ENCODE measurements at places on chromosomes 2 and 18. TPM values are rescaled to one million over a fixed set of nuclear protein-coding genes. Genes with fewer than 3 reads are reported as not detected.
A peak's percentile ranks its signal among the peaks of the same experiment; 100 is the strongest.

- DNase-seq: no peak
Measured at GRCh38 chr2:39300044-39300978, 56.5 kb upstream of the CDKL4 start.

DNA sequence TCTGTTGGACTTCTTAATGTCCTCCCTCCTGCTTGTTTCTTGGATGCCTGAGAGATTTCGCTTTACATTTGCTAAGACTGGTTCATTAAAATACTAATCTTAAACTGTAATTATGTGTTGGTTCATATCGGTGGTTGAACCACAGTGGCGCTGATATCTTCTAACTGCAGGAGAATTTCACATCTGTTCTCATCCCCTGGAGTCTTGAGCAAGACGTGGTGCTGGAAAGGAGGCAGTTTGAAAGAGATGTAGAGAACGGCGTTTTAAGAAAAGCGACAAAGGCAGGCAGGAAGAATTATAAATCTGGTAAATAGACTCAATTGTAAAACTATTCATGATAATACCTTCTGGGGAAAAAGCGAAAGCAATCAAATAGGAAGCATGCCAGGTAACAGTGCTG, 79.5 kb downstream of the NXPH2 start:
- no peak for DNase-seq

The FRZB gene
- total RNA-seq: 1.7 TPM

DNA sequence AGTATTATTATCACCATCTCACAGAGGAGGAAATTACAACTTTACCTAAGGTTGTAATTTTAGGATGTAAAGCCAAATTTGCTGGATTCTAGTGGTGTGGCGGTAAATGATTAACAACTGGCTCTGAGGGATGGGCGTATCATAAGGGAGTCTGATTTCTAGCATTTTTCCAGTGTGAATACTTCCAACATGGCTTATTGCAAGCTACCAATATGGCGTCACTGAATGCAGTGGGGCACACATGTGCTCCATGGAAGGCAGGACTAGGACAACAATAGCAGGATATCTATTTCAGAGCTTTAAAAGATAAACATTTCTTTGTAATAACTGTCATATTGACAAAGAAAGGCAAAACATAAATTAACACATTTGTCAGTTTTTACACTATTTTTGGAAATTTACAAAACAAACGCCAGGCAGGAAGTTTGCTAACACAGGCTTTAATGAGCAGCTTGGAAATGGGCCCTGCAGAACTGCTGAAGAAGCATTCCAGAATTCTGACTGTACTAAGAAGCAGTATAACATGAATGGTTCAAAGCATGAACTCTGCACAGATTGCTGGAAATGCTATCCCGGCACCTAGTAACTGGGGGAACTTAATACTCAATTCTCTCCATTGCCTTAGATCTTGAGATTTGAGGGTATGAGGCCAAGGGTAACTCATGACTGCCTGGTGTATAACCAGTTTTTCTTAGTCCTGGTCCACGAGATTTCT, 439.3 kb upstream of the MAP2 start:
- DNase-seq: no peak

DNA sequence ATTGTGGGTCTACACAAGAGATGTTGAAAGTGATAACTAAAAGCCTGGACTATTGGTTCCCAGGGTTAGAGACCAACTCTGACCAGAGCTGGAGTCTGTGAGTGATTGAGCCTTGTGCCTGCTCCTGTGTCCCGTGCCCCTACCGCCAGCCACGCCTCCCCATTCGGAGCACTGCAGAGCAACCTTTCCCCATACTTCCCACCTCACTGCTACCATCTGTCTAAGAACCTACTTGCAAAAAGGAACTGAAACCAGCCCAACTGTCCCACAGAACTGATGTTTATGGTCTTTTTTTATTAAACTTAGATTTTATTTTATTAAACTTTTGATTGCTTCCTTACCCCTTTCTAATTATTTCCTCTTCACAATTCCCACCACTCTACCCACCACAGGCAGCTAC, 300.3 kb upstream of the MGAT5 start:
- no peak for DNase-seq

- DNase-seq: no peak
Measured at GRCh38 chr2:226835420-226835795, 446 bp upstream of the RHBDD1 start.

The ANKRD30B gene
- 1.6 TPM for total RNA-seq

The HES6 gene
- total RNA-seq: 289 TPM

The FLACC1 gene
- total RNA-seq: 1.8 TPM

- no peak for DNase-seq
Measured at GRCh38 chr2:3596901-3597417, 2.0 kb downstream of the COLEC11 start.

The FBXO41 gene
- 2.6 TPM for total RNA-seq

The TSGA10 gene
- total RNA-seq: 5.9 TPM

The GAL3ST2 gene
- 0.47 TPM for total RNA-seq

DNA sequence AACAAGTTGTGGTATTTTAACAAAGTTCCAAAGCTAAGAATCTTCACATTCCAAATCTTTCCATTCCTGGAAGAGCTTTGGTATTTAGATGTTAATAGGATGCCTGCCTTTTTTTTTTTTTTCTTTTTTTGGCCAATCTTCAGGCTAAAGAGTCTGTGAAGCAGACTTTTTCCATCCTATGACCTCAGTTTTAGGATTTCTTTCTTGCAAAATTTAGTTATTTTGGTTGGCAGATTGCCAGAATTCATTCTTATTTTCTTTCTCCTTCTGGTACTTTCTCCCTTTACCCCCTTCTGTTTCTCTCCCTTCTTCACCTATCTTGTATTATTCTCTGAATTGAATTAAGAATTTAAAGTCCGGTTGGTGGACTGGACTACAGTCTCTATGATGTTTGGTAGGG, 217.8 kb upstream of the REV1 start:
- no peak for DNase-seq

DNA sequence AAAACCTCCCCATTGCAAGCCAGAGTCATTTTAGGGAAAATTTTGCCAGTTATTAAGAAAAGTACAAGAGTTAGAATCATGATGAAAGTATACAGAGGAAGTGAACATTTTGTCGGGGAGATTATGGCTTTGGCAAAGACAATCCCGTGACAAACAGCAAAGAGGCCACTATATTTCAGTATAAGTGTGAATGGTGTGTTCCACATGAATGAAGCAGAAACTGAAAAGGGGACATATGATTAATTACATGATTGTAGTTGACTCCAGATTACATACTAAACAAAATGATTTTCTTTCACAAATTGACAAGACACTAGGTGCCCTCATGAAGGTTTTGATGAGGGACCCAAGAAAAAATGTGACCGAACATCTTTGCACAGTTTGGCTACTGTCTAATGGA, 42.0 kb downstream of the SP140 start:
- no peak for DNase-seq

The TMEFF2 gene
- total RNA-seq: 6.5 TPM

The GCG gene
- total RNA-seq: not detected

The GPN1 gene
- total RNA-seq: 29.0 TPM

DNA sequence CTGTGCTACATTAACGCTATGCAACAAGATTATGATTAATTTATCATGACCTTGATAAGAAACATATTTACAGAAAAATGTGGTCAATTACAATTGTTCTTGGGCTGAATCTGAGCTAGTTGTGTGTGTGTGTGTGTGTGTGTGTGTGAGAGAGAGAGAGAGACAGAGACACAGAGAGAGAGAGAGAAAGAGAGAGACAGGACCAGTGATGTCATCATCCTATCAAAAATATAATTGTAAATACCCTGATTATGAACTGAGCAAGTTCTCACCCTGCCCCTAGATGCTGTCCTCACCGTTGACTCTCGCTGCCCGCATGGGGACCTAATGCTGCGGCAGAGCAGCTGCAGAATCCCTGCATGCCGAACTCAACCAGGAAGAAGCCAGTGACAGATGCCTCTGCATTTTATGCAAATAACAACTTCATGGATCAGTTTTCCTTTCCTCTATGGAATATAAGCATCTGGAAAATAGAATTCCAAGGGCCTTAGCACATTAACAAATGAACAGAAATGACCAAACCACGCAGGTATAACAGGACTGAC, 512.5 kb downstream of the PLCL1 start:
- DNase-seq: peak; percentile 14

DNA sequence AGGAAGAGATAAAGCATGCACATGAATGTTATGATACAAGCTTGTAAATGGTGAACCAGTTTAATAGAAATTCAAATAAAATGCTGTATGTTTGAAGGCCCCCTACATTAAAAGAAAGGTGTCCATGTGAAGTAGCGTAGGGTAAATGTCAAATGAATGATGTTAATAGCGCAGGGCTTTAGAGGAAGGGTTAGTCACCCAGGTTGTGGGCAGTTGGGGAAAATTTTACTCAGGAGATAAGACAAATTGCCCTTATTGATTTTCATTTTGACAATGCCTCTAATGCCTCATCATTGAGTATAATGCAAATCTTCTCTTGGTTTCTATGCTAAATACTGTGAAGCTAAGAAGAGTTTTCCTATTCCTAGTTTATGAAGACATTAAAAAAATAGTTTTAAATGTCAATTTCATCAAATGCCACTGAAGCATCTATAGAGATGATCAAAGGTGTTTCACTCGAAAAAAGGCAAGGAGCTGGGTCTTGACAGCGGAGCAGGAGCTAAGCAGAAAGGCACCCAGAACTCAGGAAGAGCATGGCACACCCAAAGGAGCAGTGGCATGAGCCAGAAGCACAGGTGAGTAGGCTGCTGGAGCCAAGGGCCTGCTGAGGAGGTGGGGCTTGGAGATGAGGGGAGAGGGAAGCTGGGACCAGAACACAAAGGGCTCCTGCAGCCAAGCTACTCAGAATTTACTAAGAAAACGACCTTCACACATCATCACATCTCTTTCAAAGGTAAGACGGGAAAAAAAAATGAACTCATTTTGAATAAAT, 129.3 kb upstream of the ACKR3 start:
- no peak for DNase-seq

DNA sequence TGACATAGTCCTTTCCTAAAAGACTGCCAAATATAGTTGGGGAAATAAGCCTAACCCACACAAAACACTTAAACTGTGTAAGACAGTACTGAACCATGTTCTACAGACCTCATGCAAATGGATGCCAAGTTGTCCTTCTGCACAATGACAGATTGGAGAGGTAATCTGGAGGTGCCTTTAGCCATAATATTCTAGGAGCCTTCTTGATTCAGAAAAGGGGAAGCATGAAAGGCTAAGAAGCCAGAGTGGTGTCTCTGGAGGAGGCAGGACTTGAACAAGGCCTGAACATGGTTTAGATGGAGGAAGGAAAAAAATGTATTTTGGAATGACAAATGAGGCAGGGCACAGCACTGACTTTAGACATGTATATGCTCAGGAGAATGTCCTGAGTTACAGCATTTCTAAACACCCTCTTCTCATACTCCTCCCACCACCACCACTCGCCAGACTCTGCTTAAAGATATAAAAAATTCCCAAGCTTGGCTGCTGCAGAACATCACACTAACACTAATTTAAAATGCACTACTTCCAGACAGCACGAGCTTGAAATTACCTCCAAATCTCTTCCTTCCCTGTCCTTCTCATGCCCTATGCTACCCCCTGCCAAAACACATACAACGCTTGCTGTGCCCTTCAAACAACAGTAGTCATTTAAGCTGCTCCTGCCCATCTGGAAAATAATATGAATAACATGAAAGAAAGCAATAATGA, 110.4 kb downstream of the ANKRD44 start:
- no peak for DNase-seq

All from myocyte (in vitro differentiated cells).